ENCODE measurements at places on chromosomes 13 and 19.

GRCh38 chr13:43879755-43880181 is at the start of gene LACC1:
Gene LACC1 (plus strand): TSS chr13:43879904. CDS start chr13:43880986, 1,082 bp downstream.
- no peak for DNase-seq

- DNase-seq = no peak
Measured at GRCh38 chr13:83100237-83100636, 782.0 kb downstream of the SLITRK1 start.

GRCh38 chr13:42803563-42804204 is 22.3 kb downstream of the FAM216B start:
- DNase-seq = no peak

DNA sequence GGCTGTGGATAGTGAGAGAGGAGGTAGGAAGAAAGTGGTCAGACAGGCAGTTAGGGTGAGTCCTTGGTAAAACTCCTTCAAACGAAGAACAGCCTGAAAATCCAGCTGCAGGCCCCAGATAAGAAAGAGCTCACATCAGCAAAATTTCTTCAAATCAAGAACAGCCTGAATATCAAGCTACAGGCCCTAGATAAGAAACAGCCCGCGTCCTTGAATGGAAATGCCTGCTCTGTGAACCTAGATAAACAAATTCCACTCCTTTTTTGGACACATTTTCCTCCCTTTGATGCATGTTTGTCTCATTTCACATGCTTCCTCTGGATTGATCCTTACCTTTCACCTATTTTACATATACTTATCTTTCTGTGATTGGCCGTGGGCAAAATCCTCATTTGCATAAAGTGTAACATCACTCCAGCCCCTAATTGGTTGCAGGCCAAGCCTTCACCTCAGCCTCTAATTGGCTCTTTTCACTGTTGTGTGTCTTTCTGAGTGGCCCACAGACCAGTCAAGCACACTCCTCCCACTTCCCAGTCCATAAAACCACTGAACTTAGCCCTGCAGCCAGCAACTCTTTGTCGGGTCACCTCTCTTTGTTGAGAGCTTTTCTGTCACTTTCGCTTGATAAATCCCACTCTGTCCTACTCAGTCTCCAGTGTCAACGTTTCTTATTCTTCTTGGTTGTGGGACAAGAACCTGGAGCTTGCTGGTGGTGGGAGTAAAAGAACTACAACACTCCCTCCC is 6.0 kb upstream of the SULT2A1 start:
- no peak for DNase-seq

DNA sequence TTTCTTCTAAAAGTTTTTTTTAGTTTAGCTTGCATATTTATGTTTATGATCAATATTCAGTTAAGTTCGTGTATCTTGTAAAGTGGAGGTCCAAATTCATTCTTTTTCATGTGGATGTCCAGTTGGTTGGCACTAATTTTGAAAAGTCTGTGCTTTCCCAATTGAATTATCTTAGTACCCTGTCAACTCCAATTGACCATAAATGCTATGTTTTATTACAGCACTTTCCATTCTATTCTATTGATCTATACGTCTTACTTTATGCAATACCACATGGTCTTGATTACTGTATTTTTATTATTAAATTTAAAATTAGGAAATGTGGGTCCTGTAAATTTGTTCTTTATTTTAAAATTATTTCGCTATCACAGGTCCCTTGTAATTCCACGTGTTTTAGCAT is 837.6 kb upstream of the SLC10A2 start:
- no peak for DNase-seq

GRCh38 chr19:38745316-38745715 is 1.0 kb upstream of the CAPN12 start:
- DNase-seq = no peak

- no peak for DNase-seq
Measured at GRCh38 chr13:103178986-103179943, 113.0 kb upstream of the SLC10A2 start.
